ENCODE measurements at places on chromosomes 5 and 9. TPM values are rescaled to one million over a fixed set of nuclear protein-coding genes. Genes with fewer than 3 reads are reported as not detected.

- H3K4me3 ChIP-seq, result no peak overlapping the region
- peaks cover 1% of the 10 kb centered on the region for H3K27me3 ChIP-seq
- H3K4me1 ChIP-seq, result no peaks in the 10 kb centered on the region
- H3K27ac ChIP-seq, result no peak overlapping the region
Observed at GRCh38 chr9:92001244-92001643, 51.2 kb upstream of the ROR2 start.

DNA sequence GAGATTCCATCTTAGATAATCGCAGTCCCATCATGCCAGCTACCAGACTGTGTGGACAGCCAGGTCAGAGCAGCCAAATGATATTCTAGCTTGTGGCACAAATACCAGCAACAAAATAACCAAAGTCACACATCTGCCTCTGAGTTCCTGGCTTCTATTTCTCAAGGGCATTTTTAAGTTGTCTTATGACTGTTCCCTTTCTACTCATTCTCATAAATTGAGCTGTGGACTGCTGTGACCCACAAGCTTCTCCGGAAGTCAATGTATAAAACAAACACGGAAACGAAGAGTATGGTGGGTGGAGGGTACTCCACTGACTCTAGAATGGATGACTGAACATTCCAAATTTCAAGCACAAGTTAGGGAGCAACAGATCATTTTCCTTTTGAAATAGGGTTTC lies 43.9 kb downstream of the PDCD1LG2 start:
- H3K36me3 ChIP-seq, result no peaks in the 10 kb centered on the region
- DNase-seq, result no peak
- no peaks in the 10 kb centered on the region for H3K27me3 ChIP-seq
- H3K4me1 ChIP-seq, result peaks cover 2% of the 10 kb centered on the region

DNA sequence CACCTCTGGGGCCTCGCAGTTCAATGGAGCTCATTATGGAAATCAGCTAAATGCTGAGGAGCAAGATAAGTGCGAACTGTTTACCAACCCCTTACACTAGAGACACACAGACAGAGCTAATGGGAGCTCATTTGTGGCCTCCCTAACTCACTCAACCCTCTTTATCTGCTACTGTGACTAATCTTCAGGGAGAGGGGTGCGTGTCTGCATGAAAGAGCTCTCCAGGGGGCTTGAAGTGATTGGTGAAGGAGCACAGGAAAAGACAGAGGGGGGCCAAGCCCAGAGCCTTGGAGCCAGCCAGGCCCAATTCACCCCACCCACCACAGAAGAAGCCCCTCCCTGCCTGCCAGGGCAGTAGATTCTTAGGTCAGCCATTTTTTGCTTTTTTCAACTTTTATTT lies 466.8 kb upstream of the BRINP1 start:
- no peak overlapping the region for H3K27ac ChIP-seq
- no peaks in the 10 kb centered on the region for H3K4me1 ChIP-seq
- H3K4me3 ChIP-seq, result no peak overlapping the region
- no peaks in the 10 kb centered on the region for H3K36me3 ChIP-seq
- no peak for DNase-seq
- peaks cover 8% of the 10 kb centered on the region for H3K27me3 ChIP-seq

- no peak overlapping the region for H3K27ac ChIP-seq
- no peaks in the 10 kb centered on the region for H3K4me1 ChIP-seq
- H3K27me3 ChIP-seq, result no peaks in the 10 kb centered on the region
- no peak for DNase-seq
- H3K36me3 ChIP-seq, result no peaks in the 10 kb centered on the region
- no peak overlapping the region for H3K4me3 ChIP-seq
Observed at GRCh38 chr5:23840083-23840482, 332.7 kb downstream of the PRDM9 start.

- H3K27me3 ChIP-seq, result no peaks in the 10 kb centered on the region
- DNase-seq, result no peak
- peaks cover 17% of the 10 kb centered on the region for H3K4me1 ChIP-seq
- peak overlapping the region; percentile 74 for H3K4me3 ChIP-seq
- no peak overlapping the region for H3K27ac ChIP-seq
- peaks cover 60% of the 10 kb centered on the region for H3K36me3 ChIP-seq
Observed at GRCh38 chr5:88799938-88800535, 82.9 kb downstream of the MEF2C start.

Gene PCDHGB3
- total RNA-seq, result 4.1 TPM

Gene ADGRD2
- total RNA-seq, result not detected

Gene SPINK4
- not detected for total RNA-seq
